Left forelimb (tissue), 1 donor: ENCODE measurements at places on chromosomes 7 and 10.

- no peak for DNase-seq
Observed at GRCh38 chr10:58054881-58055280, 212.8 kb downstream of the IPMK start.

DNA sequence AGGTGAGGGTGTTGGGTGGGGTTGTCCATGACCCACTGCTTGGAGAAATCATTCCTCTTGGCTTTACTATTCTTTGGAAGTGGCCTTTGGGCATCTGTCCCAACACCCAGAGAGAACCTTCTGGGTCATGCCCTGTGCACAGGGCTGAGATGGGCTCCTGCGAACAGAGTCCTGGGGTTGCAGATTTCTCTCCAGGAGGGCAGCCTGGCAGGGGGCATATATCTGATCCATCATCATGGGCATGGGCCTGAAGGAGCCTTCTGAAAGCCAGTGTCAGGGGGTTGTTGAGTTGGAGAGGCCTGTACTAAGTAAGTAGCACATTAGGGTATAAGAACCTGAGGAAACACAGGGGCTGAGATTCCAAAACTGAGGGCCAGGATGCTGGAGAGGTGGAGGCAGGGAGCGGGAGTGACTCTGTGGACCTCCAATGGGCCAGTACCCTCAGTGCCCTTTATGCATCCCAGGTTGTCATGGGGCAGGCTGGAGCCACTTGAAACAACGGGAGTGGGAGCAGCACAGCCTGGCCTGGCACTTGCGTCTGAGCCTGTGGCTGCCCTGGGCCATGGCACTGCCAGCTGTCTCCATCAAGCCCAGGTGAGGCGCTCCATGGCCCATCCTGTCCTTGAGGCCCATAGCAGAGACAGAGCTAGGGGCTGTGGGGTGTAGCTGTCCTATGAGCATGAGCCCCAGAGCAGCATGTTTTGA, 203.7 kb downstream of the GRID1 start:
- DNase-seq: peak; percentile 41

DNA sequence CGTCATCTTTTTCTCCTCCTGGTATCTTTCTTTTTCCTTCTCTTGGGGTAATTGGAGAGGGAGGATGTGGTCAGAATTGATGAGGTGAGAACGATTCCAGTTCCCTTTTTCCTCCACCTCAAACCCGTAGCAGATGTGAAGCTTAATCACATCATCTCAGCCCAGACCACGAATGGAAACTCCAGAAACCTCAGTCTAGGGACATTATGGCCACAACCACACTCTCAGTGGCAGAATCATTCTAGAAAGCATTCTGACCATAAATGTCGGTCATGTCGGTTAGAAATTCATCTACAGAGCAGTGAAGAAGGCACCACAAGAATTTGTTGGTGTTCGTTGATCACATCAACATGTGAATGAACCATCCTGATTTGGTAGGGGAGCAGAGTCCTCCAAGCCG, 78.7 kb downstream of the GATA3 start:
- no peak for DNase-seq

DNA sequence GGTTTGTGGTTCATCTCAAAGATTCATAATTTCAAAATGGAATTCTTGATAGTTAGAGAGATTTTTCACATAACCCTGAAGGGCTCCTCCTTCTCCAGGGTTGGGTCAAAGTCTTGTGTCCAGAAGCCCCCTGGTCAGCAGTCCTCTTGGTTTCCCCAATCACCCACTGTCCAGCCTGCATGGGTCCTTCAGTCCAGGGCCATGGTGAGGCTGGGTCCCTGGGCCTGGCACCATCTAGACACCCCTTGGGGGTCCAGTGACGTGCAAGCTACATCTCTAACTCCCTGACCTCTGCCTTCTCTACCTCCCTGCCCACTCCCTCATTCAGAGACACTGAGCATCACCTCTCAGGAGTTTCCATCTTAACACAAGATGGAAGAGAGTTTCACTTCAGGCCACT, 26.1 kb downstream of the ANXA8 start:
- no peak for DNase-seq

- DNase-seq: no peak
Observed at GRCh38 chr7:42138691-42139090, 98.3 kb downstream of the GLI3 start.

GRCh38 chr10:121205625-121206024, 354.5 kb downstream of the WDR11 start:
- no peak for DNase-seq

GRCh38 chr7:12637819-12638592, 49.4 kb upstream of the ARL4A start:
- DNase-seq: no peak

GRCh38 chr7:49166441-49166840, 242.1 kb downstream of the CDC14C start:
- DNase-seq: no peak

DNA sequence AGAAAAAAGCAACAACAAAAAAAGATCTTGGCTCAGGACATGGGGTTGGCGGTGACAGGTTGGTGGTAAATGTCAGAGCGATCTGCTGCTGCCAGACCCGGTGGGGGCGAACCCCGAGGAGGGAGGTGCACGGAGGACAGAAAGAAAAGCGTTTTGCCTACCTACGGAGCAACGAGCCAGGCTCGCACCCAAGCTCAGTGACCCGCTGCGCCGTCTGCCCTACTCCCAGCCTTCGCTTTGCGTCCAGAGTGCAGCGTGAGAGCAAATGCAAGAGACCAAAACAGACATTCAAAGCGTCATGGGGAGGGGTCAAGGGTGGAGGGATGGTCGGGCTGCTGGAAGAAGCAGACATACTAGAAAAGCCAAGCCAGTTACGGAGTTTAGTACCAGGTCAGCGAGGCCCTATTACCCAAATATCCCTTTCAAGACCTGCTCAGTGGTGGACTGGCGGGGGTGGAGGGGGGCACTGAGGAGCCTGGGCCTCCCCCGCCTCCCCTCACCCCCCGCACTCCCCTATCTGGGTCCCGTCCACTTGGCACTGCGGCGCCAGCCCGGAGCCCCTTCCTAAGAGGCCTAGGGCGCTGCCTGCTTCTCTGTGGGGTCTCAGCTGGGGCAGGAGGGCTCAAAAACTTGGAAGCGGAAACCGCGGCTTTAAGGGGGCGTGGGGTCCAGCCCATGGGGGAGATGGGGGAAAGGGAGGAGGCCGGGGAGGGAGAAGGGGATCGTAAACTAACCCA, 66.9 kb downstream of the SLC29A4 start:
- no peak for DNase-seq

GRCh38 chr10:99540657-99541531, 8.2 kb downstream of the NKX2-3 start:
- no peak for DNase-seq

DNA sequence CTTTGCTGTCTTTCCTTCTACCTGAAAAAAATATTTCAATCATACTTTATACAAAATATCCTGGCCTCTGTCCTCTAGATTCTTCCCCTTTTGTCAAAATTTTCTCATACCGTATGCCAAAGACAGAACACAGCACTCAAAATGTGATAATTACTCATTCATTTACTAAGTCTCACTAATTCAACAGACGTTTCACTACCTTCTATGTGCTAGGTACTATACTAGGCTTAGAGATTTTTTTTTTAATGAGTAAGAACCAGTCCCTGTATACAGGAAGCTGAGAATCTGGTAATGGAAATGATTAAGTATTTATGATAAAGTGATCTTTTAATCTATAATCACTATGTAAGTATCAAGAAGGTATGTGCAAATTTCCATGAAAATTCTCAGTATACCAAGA, 128.0 kb downstream of the ELAPOR2 start:
- DNase-seq: no peak

- no peak for DNase-seq
Observed at GRCh38 chr10:66919248-66919647, 6.6 kb upstream of the LRRTM3 start.

DNA sequence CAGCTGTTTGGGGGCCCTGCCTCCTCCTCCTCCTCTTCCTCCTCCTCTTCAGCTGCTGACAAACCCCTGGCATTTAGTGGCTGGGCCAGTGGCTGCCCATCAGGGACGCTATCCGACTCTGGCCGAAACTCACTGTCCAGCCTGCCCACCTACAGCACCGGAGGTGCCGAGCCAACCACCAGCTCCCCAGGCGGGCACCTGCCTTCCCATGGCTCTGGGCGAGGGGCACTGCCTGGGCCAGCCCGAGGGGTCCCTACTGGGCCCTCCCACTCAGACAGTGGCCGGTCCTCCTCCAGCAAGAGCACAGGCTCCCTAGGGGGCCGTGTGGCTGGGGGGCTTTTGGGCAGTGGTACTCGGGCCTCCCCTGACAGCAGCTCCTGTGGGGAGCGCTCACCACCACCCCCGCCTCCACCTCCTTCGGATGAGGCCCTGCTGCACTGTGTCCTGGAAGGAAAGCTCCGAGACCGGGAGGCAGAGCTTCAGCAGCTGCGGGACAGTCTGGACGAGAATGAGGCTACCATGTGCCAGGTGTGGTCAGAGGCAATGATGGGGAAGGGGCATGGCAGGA, 4.1 kb downstream of the LZTS2 start:
- DNase-seq: no peak

GRCh38 chr7:117858712-117859111, 14.5 kb downstream of the CTTNBP2 start:
- no peak for DNase-seq

DNA sequence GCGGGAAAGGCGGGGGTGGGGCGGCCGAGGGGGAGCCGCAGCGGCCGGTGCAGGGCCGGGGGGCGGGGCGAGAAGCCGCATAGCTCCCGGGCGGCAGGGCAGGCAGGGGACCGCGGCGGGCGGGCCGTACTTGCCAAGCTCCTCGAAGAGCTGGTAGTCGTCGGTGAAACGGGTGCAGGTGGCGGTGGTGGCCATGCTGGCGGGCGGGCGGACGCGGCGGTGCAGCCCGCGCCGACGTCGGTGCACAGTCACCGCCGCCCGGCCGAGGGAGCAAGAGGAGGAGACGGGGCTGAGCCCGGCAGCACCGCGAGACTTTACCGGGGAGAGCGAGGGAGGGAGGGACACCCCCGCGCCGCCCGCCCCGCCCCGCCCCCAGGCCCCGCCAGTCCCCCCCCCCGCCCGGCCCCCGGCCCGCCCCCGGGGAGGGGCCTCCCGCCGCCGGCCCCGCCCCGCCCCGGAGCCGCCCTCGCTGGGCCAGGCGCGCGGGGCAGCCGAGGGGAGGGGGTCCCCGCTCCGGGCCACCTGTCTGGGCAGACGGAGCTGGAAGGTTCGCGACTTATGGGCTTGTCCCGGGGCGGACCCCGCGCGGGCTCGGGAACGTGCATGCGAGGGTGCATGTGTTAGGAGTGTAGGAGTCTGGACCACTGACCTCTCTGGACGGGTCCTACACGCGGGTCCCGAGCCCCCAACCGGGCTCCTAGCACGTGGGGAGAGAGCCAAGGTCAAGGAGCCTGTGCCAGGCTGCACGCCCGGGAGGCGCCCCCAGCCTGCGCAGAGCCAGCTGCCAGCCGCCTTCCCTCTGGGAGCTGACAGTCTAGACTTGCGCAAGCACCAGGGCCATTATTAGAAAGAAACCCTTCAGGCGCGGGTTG, at the start of gene CAMK2G:
Gene CAMK2G (minus strand): TSS at position 289 of the 872 bp plus-strand sequence. CDS start 94 bp downstream, at position 195.
- DNase-seq: peak; percentile 89

DNA sequence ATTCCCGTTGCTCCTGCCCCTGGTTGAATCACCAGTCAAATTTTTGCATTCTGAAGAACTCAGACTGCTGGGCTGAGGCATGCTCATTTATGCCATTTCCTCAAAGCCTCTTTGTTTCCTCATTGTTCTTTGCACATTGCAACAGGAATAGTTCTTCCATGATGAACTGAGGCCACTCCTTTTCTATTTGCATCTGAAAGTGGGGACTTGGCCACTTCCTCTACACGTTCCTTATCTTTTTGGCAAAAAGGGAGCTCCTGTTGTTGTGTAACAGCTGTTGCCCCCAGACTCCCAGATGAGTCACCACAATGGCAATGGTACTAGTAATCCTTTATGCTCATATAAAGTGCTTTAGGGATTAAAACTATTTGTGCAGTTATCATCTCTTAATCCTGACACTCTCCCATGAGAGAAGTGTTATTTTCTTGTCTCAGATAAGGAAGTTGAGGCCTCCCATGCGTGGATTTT, 20.1 kb upstream of the ITPRID1 start:
- no peak for DNase-seq

DNA sequence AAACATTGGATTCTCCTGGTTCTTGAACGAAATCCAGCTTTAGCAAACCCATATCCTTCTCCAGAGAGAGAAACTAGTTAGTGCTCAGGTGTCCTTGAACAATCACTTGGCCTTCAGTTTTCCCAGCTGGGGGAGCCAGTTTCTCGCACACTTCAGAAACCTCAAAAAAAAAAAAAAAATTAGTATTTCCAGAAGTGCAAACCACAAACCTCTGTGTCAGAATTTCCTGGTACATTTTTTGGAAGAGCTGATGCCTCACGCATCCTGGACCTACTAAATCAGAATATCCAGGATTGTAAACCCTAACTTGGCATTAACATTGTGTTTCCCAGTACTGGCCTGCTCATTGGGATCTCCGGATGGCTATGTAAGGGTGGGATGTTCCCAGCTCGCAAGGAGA, 143.4 kb upstream of the EGR2 start:
- DNase-seq: no peak

- DNase-seq: no peak
Observed at GRCh38 chr10:113958631-113959382, 84.9 kb upstream of the ADRB1 start.

GRCh38 chr10:52621635-52622079, 150.9 kb downstream of the MBL2 start:
- DNase-seq: no peak

- DNase-seq: no peak
Observed at GRCh38 chr7:112022128-112022527, 184.1 kb downstream of the DOCK4 start.

- peak; percentile 92 for DNase-seq
Observed at GRCh38 chr7:78019447-78020135, 221.0 kb downstream of the PHTF2 start.

DNA sequence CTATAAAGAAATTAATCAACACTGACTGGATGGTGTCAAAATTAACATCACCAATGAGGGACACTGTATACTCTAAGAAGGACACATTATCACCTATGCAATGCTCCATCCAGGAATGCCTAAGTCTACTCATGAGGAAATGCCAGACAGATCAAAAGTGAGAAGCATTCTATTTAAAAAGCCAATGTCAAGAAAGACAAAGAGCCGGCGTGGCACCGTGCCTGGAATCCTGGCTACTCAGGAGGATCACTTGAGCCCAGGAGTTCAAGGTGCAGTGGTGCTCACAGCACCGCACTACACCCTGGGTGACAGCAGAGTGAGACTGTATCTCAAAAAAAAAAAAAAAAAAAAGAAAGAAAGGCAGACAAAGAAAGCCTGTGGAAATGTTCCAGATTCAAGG, 45.5 kb upstream of the ANAPC16 start:
- no peak for DNase-seq
